ENCODE measurements at places on chromosomes 6 and 20. TPM values are rescaled to one million over a fixed set of nuclear protein-coding genes. Genes with fewer than 3 reads are reported as not detected.

DNA sequence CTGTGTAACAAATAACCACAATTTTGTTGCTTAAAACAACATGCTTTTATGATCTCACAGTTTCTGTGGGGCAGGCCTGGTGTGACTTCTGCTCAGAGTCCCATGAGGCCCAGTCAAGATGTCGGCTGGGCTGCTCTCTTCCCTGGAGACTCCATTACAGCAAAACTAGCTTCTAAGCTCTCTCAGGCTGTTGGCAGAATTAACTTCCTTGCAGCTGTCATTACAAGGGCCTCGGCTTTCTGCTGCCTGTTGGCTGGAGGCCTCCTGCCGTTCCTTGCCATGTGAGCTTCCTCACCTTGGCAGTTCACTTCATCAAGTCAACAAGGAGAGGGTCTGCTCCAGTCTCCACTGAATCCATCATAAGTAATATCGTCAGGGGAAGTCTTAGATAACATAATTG, 659.2 kb downstream of the PRKN start:
- DNase-seq: no peak
- no peak overlapping the region for H3K27ac ChIP-seq
- H3K36me3 ChIP-seq: no peaks in the 10 kb centered on the region

DNA sequence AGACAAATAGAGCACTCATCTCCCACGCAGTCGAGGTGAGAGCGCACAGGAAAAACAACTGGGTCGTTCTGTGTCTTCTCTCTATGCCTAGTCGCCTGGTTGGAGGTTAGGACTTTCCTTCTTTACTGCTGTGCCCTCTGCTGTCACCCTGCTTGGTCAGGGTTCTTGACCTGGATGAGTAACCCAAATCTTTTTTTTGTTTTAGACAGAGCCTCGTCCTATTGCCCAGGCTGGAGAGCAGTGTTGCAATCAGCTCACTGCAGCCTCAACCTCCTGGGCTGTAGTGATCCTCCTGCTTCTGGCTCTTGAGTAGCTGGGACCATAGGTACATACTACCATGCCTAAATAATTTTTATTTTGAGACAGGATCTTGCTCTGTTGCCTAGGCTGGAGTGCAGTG, 24.5 kb downstream of the PRPF6 start:
- H3K4me3 ChIP-seq: no peak overlapping the region
- H3K27me3 ChIP-seq: no peaks in the 10 kb centered on the region
- peak; percentile 16 for DNase-seq
- H3K27ac ChIP-seq: no peak overlapping the region
- peaks cover 8% of the 10 kb centered on the region for H3K4me1 ChIP-seq

GRCh38 chr6:29831776-29832175, 4.2 kb downstream of the HLA-G start:
- no peak overlapping the region for H3K4me3 ChIP-seq
- no peaks in the 10 kb centered on the region for H3K4me1 ChIP-seq
- H3K27me3 ChIP-seq: peaks cover 40% of the 10 kb centered on the region
- H3K27ac ChIP-seq: no peak overlapping the region
- H3K36me3 ChIP-seq: no peaks in the 10 kb centered on the region

- DNase-seq: peak; percentile 31
- no peak overlapping the region for H3K27ac ChIP-seq
- H3K4me3 ChIP-seq: no peak overlapping the region
These were observed 106.8 kb downstream of the GJA10 start for GRCh38 chr6:90000864-90001731.

EMILIN3 gene
- under 0.01 TPM for total RNA-seq

DNA sequence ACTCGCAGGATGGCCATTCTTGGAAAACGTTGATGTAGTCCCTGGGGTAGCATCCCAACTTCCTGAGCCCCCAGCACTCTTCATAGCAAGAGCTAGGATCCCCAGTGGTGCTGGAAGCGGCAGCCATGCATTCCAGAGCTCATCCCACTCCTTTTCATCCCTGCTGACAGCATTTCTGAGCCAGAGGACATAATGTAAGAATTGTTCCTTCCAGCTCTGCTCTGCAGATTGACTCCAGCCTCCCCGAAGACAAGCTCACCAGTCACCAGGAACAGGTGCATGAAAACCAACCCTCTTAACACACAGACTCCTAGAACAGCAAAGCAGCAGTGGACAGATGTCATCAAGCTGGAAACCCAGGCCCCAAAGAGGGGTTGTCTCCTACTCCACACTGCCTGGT, 3.8 kb downstream of the SLC13A3 start:
- H3K4me3 ChIP-seq: no peak overlapping the region
- no peaks in the 10 kb centered on the region for H3K36me3 ChIP-seq
- peaks cover 29% of the 10 kb centered on the region for H3K27me3 ChIP-seq
- H3K27ac ChIP-seq: no peak overlapping the region
- DNase-seq: no peak
- peaks cover 3% of the 10 kb centered on the region for H3K4me1 ChIP-seq

TTLL9 gene
- not detected for total RNA-seq

DNA sequence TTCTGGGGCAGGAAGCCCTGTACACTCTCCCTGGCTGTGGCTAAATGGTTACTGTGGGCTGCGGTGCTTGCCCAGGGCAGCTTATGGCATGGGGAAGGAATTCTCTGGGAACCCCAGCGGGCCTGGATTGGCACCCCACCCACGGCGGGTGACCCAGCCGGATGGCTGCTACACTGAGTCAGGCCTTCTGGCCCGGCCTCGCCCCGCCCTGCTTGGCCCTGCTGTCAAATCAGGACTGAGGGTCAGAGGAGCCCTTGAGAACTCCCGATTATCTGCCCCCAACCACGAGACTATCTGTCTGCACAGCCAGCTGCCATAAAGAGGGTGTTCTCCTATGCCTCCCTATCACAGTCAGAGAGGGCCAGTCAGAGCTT, 7.3 kb upstream of the ITPR3 start:
- H3K27ac ChIP-seq: no peak overlapping the region
- H3K36me3 ChIP-seq: no peaks in the 10 kb centered on the region
- H3K27me3 ChIP-seq: no peaks in the 10 kb centered on the region
- H3K4me1 ChIP-seq: peaks cover 14% of the 10 kb centered on the region
- H3K4me3 ChIP-seq: no peak overlapping the region

DNA sequence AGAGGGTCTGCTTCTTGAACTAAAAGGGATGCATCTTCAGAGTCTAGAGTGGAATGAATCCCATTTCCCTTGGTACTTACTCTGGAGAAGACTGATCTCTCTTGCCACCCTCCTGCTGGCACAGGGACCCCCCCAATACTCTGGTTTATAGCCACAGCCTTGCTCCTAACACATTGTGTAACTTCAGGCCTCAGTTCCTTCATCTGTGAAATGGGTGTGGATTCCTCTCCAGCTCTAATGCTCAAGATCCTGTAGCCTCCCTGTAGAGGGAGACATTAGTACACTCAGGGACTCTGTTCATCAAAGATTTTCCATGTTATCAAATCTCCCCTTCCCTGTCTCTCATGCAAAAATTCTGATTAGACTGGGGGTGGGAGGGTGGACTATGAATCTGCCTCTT, 315.7 kb upstream of the MOCS1 start:
- no peak overlapping the region for H3K27ac ChIP-seq
- no peaks in the 10 kb centered on the region for H3K36me3 ChIP-seq
- H3K27me3 ChIP-seq: no peaks in the 10 kb centered on the region

GRCh38 chr6:129253727-129254126, 370.8 kb downstream of the LAMA2 start:
- H3K36me3 ChIP-seq: no peaks in the 10 kb centered on the region
- no peaks in the 10 kb centered on the region for H3K4me1 ChIP-seq
- no peak overlapping the region for H3K27ac ChIP-seq
- no peaks in the 10 kb centered on the region for H3K27me3 ChIP-seq

SLC22A23 gene
- 0.56 TPM for total RNA-seq

DNA sequence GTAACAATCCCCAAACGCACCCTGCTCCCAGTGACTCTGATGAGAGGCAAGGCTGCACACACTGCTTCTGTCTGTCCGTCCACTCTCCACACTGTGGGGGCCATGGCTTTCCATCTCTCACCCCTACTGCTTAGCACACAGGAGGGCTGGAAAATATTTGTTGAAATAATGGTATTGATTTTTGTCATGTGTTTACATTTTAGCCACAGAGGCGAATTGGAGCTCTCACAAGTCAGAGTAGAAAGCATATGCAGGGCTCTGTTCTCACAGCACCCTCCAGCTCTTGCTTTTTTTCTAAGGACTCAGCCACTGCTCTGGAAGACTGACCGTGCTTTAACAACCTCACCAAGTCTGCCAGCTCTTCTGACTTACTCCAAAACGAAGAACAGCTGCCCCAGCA, 273.8 kb downstream of the GMDS start:
- peak; percentile 11 for DNase-seq
- H3K27ac ChIP-seq: no peak overlapping the region
- no peaks in the 10 kb centered on the region for H3K27me3 ChIP-seq
- no peaks in the 10 kb centered on the region for H3K36me3 ChIP-seq
- H3K4me3 ChIP-seq: no peak overlapping the region
- H3K4me1 ChIP-seq: peaks cover 5% of the 10 kb centered on the region

DNA sequence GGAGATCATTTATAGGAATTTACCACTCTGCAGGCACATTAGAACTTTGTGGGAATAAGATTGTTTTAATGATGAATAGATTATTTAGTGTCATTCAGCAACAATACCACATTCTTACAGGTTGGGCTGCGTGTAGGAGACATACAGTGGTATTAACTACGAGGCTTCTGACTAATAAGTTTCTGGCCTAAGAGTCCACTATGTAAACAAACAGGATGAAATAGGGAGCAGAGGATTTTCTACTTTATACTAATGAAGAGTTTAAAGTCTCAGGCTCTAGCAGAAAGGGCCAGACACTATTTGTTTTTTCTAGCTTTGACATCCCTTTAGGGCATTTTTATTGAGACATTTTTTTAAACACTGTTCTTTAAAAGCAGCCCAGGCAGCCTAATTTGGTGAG, 75.6 kb downstream of the SLC24A3 start:
- no peak overlapping the region for H3K4me3 ChIP-seq
- no peaks in the 10 kb centered on the region for H3K36me3 ChIP-seq
- H3K27me3 ChIP-seq: no peaks in the 10 kb centered on the region
- no peak for DNase-seq
- no peak overlapping the region for H3K27ac ChIP-seq
- no peaks in the 10 kb centered on the region for H3K4me1 ChIP-seq

NOX3 gene
- total RNA-seq: not detected

LBP gene
- total RNA-seq: not detected

CDKN1A gene
- 171 TPM for total RNA-seq

GRCh38 chr6:152184917-152185574, 377.6 kb downstream of the ESR1 start:
- H3K27me3 ChIP-seq: no peaks in the 10 kb centered on the region
- no peak for DNase-seq
- H3K36me3 ChIP-seq: peaks cover 8% of the 10 kb centered on the region
- no peak overlapping the region for H3K4me3 ChIP-seq
- no peak overlapping the region for H3K27ac ChIP-seq

DNA sequence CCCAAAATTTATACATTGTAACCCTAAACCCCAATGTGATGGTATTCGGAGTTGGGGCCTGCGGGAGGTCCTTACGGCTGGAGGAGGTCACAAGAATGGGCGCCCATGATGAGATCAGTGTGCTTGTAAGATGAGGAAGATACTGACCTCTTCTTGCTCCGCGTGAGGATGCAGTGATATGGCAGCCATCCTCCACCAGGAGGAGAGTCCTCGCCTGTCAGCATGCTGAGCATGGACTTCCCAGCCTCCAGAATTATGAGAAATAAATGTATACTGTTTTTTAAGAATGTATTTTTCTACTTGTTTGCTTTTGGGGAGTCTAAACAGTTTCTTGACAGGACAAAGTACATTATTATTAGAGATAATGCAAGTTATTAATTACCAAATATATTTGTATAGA, 8.7 kb upstream of the SYNDIG1 start:
- no peak overlapping the region for H3K27ac ChIP-seq
- H3K36me3 ChIP-seq: no peaks in the 10 kb centered on the region
- H3K27me3 ChIP-seq: peaks cover 3% of the 10 kb centered on the region
- no peaks in the 10 kb centered on the region for H3K4me1 ChIP-seq

GRCh38 chr6:87139236-87139635, 16.1 kb upstream of the ZNF292 start:
- H3K4me3 ChIP-seq: no peak overlapping the region
- peak; percentile 62 for DNase-seq
- H3K4me1 ChIP-seq: no peaks in the 10 kb centered on the region
- H3K36me3 ChIP-seq: no peaks in the 10 kb centered on the region
- peaks cover 2% of the 10 kb centered on the region for H3K27me3 ChIP-seq
- H3K27ac ChIP-seq: no peak overlapping the region

SLC17A2 gene
- not detected for total RNA-seq

GRCh38 chr6:131023834-131024504, 39.1 kb downstream of the EPB41L2 start:
- H3K27me3 ChIP-seq: no peaks in the 10 kb centered on the region
- DNase-seq: peak; percentile 82
- H3K27ac ChIP-seq: peak overlapping the region; percentile 51
- H3K4me1 ChIP-seq: peaks cover 9% of the 10 kb centered on the region
- no peak overlapping the region for H3K4me3 ChIP-seq

DNA sequence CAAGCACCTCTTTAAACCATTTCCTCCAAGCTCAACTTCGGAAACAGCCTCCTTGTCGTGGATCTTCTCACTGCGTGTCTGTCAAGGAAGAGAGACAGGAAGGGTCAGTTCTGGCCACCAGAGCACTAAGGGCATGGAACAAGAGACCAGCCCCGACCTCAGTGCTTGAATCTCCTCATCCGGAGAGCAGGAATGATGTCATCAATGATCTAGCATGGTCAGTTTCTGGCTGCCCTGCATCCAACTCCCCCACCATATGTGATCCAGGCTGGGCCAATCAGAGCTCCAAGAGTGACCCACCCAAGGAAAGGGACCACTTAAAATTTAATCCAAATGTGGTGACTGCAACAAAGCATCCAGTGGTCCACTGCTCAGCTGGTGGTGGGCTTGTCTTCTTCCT, 23.3 kb upstream of the DSN1 start:
- no peaks in the 10 kb centered on the region for H3K4me1 ChIP-seq
- H3K36me3 ChIP-seq: peaks cover 59% of the 10 kb centered on the region
- no peaks in the 10 kb centered on the region for H3K27me3 ChIP-seq
- no peak overlapping the region for H3K4me3 ChIP-seq

- H3K27me3 ChIP-seq: no peaks in the 10 kb centered on the region
- H3K4me3 ChIP-seq: no peak overlapping the region
- peaks cover 39% of the 10 kb centered on the region for H3K4me1 ChIP-seq
- peak; percentile 76 for DNase-seq
- peak overlapping the region; percentile 56 for H3K27ac ChIP-seq
These were observed 108.7 kb upstream of the TMEM170B start for GRCh38 chr6:11428895-11429294.

- H3K36me3 ChIP-seq: peaks cover 30% of the 10 kb centered on the region
- peak; percentile 89 for DNase-seq
- peak overlapping the region; percentile 100 for H3K27ac ChIP-seq
- peaks cover 13% of the 10 kb centered on the region for H3K4me1 ChIP-seq
- H3K27me3 ChIP-seq: no peaks in the 10 kb centered on the region
- peak overlapping the region; percentile 95 for H3K4me3 ChIP-seq
These were observed 2.0 kb downstream of the CEBPB start for GRCh38 chr20:50192364-50193198.

Measured in IMR-90 (cell line).